AG09309 (cell line): ENCODE measurements at places on chromosomes 16 and 17.
A peak's percentile ranks its signal among the peaks of the same experiment; 100 is the strongest.

DNA sequence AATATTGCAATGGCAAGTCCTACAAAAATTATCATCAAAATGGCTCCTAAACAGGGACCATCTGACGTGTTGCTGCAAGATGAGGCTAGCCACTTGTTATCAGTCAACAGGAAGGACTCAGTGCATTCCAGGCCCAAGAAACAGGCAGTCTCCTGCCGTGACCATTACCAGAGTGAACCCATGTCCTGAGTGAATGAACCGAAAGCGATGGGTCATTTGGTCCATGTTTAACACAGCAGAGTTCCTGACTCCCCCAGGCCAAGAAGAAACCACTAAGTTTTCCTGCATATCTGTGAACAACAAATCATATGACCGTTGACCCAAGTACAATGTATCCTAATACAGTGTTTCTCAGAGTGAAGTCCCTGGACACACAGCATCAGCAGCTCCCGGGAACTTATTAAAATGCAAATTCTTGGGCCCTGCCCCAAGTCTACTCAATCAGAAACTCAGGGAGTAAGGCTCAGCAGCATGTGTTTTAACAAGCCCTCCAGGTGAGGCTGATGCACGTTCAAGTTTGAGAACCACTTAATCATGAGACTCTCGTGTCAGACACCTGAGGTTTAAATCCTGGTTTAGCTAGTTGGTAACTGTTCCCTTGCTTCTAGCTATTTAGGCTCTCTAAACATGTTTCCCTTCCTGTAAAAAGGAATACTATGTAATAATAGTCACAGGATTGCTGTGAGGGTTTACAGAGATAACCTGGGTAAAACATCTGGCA, 429.4 kb upstream of the MAF start:
- no peak for DNase-seq

DNA sequence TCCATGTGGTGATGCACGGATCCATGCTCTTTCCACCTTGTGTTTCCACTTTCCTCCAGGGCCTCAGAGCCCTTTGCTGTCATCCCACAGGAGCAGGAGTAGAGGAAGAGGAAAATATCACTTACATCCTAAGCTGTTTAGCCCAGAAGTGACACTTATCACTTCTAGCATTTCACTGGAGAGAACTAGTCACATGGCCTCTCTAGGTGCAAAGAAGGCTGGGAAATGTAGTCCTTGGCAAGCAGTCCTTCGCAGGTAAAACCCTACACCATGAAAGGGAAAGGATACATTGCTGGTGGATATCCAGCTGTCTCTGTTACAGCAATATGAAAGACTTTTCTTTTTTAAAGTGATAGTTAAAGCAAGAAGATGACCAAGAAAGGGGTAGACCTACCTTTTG, 185.9 kb downstream of the RGS9 start:
- no peak for DNase-seq

- DNase-seq = no peak
Observed at GRCh38 chr17:13582776-13583547, 18.8 kb downstream of the HS3ST3A1 start.

DNA sequence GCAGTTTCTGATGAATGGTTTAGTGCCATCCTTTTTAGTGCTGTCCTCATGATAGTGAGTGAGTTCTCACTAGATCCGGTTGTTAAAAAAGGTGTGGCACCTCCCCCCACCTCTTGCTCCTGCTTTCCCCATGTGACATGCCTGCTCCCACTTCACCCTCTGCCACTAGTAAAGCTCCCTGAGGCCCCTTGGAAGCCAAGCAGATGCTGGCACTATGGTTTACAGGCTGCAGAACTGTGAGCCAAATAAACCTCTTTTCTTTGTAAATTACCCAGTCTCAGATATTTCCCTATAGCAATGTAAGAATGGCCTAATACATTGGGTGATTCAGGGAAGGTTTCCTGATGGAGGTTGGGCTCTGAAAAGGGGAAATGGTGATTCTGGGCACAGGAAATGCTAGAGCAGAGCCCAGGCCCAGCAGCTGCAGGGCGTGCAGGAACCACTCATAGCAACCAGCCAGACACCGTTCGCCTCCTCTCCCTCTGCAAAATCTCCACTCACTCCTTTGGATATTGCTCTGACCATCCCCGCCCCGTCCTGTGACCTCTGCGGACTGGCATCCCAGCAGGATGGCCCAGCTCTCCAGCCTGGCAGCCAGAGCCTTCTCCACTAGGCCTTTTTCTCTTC, 2.6 kb upstream of the ADORA2B start:
- no peak for DNase-seq

DNA sequence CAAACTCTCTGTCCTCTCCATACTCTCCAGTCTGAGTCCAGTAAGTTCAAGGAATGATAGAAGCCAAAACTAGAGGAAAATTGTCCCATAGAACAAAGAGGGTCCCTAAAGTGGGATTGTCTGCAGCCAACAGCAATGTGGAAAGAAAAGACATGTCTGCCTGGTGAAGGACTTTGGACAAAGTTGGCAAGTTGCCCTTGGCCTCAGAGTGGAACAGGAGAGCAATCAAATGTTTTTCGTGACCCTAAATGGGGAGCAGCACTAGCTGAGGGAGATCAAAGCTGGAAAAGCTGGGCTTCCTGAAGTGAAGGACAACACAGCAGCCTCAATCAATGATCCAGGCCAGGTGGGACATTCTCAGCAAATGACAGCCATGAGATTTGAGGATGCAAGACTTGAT, 183.5 kb downstream of the CHD9NB start:
- DNase-seq = no peak

GRCh38 chr17:2862197-2862596, 66.0 kb downstream of the RAP1GAP2 start:
- DNase-seq = no peak

GRCh38 chr16:72908362-72909167, 139.4 kb downstream of the ZFHX3 start:
- no peak for DNase-seq

DNA sequence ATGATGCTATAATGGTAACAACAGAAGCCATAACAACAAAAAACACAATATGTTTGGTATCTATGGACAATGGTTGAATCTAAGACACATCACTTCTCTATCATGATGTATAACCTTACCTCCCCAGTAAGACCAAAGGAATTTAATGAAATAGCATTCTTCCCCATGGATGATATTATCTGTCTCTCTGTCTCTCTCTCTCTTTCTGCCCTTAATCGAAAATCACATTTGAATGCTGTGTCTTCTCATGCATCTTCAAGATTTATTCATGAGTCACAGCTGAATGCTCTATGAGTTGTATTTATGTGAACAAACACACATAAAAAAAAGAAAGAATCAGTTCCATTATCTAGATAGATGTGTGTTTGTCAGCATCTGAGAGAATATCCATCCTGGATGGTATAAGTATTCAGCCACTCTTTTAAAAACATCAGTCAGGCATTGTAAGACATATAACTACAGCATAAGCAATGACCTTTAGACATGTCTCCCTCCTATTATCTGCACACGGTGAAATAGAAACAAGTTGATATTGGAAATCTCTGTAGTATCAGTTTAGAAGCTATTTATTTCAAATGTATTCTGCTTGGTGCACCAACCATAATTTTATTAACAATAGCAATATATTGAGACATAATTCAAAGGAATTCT, 433.3 kb downstream of the TOX3 start:
- DNase-seq = no peak

DNA sequence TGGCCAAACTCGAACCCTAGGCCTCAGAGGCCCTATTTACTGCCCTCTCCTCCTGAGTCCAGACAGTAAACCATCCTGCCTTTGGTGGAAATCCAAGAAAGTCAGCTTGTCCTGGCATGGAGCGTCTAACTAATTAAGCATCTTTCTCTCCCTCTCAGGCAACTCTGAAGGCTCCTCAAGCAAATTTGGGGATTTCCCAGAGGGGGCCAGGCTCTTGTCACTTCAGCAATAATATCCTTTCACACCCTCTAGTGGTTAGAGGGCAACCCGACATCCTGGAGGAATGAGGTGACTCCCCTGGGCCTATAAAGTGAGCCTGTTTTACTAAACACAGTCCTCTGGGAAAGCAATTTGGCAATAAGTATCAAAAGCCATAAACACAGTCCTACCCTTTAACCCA, 60.4 kb downstream of the NOG start:
- DNase-seq = no peak

GRCh38 chr16:4052801-4053293, 63.4 kb downstream of the ADCY9 start:
- peak; percentile 42 for DNase-seq

DNA sequence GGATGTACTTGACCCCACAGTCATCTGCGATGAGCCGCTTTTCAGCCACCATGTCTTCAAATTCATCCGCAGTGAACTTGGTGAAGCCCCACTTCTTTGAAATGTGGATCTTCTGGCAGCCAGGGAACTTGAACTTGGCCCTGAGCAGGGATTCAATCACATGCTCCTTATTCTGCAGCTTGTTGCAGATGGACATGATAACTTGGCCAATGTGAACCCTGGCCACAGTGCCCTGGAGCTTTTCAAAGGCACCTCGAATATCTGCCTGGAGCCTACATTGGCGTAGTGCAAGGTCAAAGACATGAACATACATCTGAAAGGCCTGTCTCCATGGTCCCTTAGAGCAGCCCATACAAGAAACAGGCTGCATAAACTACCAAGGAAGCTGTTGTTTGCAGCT, 1.8 kb upstream of the TENT4B start:
- DNase-seq = no peak

GRCh38 chr17:181245-182049, at the start of gene DOC2B:
Gene DOC2B (minus strand): TSS chr17:181650. CDS start chr17:181479, 171 bp downstream.
- no peak for DNase-seq

GRCh38 chr16:20916289-20916688, 15.7 kb downstream of the LYRM1 start:
- no peak for DNase-seq

DNA sequence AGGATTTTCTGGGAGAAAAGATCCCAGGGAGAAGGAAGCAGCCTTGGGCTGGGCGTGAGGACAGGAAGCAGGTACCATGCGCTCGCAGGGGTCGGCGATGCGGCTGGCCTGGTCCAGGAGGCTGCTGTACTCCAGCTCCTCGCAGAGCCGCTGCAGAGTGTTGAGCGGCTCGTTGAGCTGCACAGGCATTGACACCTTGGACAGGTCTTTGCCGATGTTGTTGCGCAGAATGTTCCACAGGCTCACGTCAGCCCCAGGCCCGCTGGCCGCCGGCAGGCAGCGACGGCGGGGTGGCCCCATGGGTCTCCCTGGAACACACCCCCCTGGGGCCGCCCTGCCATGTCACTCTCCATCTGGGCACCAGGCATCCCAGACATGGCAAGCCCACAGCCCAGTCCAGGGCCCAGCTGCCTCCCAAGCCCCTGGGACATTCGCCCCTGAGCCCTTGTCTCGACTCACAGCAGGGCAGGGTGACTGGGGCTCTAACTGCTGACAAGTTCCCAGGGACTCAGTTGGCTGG, 8.0 kb downstream of the OSBPL7 start:
- DNase-seq = no peak

DNA sequence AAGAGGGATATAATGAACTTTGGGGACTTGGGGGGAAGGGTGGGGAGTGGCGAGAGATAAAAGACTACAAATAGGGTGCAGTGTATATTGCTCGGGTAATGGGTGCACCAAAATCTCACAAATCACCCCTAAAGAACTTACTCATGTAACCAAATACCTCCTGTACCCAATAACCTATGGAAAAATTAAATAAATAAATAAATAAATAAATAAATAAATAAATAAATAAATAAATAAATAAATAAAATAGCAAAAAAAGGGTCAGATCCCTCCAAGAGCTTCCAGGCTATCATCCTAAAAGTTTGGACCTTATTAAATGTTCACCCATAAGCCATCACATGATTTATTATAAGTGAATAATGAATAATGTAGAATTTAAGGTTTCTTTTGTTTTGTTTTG, 636.1 kb upstream of the C16orf82 start:
- no peak for DNase-seq

DNA sequence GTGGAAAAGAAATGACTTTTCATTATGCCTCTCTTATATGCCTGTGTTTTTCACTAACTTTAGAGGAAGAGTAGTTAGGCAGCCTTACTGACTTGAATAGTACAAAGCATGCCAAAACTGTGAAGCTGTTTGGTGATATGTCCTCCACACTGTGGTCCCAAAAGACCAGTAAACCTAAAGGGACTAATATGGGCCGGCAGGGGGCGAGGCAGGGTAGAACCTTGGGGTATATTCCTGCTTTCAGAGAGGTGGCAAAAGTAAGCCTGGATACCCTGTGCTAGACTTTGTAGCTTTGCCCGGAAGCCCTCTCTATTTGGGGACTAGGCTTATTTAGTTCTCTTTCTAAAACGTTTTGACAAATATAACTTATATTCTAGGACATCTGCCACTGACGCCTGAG, 36.5 kb upstream of the VWA3A start:
- DNase-seq = no peak

GRCh38 chr17:29613352-29613837, 9.3 kb downstream of the CORO6 start:
- DNase-seq = no peak

DNA sequence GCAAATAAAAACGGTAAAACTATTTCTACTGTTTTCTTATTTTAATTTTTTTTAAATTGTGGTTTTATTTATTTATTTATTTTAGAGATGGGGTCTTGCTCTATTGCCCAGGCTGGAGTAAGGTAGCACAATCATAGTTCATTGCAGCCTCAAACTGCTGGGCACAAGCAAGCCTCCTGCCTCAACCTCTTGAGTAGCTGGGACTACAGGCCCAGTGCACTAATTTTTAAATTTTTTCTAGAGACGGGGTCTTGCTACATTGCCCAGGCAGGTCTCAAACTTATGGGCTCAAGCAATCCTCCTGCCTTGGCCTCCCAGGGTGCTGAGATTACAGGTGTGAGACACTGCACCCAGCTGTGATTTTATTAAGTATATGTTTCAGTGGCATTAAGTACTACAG, 46.5 kb upstream of the MRC2 start:
- no peak for DNase-seq

DNA sequence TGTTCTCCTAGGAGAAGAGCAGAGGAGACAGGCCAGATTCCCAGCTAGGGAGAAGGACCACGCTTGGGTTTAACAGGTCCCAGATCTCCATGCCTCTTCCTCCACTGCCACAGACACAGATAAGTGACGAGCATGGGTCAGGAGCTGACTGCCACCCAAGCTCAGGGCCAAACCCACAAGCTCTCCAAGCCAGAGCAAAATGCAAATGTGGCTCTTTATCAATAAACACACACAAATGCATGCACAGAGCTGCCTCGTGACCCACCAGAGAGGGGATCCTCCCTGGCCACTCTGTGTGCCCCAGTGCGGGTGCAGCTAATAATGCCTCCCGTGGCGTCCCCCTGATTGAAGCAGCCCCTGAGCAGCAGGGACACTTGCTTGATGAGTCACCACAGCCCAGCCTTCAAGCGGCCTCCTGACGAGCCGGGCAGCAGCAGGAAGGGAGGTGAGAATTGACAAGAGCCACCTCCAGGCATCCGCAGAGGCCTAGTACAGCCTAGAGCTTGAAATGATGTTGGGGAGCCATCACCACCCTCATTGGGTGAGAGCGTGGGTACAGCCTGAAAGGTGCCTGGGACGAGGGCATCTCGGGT, 143.9 kb downstream of the CCDC182 start:
- DNase-seq = no peak

DNA sequence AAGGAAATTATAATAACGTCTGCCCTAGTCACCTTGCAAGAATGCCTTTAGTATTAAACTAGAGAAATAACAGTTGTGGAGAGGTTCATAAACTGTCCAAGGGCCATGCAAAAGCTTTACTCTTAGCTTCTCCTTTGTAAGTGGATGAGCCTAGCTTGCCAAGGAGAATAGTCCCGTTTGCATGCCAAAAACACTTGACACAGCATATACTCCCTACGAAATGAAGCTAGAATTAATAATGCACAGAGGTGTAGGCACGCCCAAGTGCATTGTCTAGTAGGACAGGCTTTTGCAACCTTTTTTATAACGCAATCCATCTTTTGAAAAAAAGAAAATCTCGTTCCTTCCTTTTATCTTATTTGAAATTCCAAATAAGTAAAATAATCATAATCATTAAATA, 12.8 kb upstream of the CDRT4 start:
- DNase-seq = no peak
